WERI-Rb-1 (cell line): ENCODE measurements at places on chromosomes 1 and 21.

DNA sequence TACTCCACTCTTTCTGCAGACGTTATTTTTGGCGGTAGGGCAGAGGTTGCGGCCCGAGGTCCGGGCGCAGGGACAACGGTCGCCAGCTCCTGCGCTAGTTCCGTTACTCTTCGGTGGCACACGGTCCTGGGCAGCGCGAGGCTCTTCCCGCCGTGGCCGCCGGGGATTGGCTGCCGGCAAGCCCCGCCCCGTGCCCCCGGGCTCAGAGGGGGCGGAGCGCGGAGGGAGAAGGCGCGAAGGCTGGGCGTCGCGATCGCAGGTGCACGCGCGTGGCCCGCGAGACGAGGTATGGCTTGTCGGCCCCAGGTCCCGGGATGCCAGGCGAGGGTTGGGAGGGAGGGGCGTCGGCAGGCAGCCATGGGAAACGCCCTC, 518 bp upstream of the SHE start:
- no peak for DNase-seq

- no peak for DNase-seq
Observed at GRCh38 chr1:8457760-8458381, 140.0 kb downstream of the SLC45A1 start.

DNA sequence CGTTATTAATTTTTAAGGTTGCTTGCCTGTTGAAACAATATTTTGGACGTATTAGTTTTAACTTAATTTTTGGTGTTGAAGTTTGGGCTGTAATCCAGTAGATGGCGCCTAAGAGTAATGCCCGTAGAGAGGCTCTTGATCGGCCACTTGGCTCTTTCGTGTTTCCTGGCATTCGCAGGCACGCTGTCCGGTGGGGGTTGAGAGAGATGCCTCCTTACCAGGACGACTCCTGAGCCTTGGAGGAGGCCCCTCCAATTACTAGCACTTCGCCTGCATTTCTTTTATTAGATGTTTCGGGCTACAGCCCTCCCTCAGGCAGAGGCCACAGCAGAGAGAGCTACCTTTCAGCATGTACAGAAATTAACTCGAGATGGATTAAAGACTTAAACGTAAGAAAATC, 12.0 kb downstream of the OR2M4 start:
- peak; percentile 27 for DNase-seq

DNA sequence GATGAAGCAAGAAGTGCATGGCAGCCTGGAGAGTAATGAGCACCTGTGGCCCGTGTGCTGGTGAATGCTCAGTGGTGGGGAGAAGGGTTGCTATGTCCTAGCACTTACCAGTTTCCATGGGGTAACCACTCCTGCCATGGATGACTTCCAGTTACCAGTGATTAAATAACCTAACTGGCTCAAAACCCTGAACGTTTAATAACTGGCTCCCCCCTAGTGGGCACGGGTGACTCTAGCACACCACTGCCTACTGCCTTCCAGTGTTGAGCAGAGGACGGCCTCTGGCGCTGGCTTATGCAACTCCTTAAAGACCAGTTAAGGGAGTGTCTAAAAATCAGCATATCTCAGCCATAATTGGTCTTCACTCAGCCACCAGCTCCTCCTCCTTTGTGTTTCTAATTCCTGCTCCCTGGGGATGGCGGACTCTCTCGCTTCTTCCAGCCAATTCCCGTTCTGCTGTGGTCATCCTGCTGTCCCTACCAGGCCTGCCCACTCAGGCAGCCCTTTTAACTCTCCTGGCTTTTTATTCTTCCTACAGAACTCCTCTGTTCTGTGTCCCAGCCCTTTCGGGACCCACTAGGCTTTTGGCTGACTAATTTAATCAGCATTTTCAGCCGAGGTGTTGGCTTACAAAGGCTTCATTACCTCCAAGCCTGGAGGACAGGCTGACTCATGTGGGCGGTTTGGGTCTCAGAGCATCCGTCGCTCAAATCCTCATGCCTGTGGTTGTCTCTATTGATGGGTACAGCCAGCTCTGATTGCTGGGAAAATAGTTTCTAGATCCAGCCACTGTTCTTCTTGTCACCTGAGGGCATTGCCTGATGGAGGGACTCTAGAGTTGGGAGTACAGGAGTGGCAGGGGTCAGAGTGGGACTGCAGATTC, 332.4 kb downstream of the CAMTA1 start:
- DNase-seq, result no peak

DNA sequence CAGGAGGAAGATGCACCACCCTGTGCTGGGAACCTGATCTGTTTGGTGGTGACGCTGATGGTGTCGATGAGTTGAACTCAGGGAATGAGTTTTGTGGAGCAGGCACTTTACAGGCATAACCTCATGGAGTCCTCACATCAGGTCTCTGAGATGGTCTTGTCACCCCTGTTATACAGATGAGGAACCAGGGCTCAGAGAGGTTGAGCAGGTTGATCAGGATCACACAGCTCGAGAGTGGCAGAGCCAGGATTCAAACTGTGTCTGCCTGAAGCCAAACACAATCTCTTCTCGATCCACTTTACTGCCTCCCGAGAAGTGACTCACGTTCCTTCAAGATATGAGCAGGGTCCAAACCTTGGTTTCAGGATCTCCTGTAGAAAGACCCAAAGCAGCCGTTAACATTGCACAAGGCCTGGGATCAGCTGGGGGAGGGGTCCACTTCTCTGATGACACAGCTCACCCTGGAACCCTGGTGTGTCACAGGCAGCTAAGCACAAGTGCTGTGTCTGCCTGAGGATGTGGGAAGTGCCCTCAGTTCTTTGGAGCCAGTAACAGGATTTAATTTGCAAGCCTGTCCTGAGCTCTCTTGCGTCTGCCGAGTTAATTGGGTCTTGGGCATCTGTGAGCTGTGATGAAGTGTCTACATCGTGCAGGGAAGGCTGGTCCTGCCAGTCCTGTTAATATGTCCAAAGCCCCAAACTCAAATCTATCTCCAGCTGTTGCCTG, 65.4 kb upstream of the STUM start:
- peak; percentile 42 for DNase-seq

- DNase-seq, result no peak
Observed at GRCh38 chr1:51482881-51483280, 36.2 kb downstream of the EPS15 start.

DNA sequence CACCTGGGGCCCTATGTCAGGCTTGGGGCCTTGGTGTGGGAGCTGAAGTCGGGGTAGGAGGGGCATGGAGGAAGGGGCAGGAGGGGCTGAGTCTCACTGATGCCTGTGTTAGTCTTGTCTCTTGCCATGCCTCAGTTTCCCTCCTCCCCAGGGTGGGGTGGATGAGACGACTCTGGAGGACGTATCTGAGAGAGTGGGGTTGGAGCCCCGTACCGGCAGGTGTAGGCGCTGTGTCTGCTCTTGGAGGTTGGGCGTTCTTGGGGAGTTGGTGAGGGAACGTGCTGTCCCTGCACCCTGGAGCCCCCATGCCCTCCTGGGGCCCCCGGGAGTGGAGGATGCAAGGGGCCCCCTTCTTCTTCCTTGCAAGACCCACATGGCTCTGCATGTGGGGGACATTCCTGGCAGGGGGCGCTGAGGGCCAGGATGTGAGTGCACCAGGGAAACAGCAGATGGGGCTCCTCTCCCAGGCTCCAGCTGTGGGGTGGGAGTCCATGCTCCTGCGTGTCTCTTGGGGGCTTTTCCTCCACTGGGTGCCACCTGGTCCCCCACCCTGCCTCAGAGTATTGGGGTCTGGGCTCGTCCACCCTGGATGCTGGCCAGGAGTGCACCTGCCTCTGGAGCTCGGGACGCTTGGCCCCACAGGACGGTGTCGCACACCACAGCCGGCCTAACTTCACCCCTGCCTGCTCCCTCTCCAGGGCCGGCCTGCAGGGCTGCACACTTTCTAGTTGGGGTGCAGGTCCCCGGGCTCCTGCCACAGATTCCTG, 1.4 kb upstream of the TNFRSF14 start:
- DNase-seq, result peak; percentile 55

DNA sequence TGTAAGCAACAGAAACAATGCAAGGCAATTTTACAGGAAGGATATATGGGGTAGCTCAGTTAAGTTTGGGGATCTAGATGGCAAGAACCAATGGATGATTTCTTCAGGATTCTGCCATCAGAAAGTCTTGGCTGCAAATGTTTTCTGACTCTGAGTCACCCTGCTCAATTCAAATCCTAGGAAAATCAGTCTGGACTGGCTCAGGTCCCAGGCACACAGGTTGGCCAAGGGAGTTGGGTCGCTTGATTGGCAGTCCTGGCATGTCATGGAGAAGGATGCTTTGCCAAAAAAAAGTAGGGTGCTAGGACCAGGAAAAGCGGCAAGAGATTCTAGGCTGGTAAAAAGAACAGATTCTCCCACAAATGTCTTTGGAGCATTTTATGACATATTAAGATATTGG, 28.9 kb upstream of the S1PR1 start:
- DNase-seq, result no peak

DNA sequence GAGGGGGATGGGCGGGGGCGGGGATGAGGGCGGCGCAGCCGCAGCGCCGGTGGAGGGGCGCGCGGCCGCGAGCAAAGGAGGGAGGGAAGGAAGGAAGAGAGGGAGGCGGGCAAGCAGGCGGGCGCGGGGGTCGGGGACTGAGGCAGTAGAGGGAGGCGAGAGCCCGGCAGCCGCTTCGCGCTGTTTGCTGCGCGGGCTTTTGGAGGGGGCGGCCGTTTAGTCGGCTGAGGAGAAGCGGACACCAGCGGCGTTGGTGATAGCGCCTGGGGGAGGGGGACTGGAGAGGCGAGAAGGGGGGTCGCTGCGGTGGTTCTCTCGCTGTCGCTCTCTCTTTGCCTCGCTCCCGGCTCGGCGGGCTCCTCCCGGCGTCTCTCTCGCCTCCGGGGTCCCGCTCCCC, at the start of gene HS2ST1:
Gene HS2ST1 (plus strand): TSS at position 35 of the 397 bp plus-strand sequence.
- no peak for DNase-seq

DNA sequence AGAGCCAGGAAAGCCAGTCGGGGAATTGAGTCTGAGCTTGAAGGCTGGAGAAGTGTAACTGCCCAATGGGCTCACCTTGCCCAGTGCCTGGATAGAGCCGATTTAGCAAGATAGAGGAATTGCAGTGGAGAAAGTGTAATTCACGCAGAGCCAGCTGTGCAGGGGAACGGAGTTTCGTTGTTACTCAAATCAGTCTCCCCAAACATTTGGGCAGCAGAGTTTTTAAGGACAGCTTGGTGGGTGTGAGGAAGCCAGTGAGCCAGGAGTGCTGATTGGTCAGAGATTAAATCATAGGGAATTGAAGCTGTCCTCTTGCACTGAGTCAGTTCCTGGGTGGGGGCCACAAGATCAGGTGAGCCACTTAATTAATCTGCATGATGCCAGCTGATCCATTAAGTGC, 28.4 kb upstream of the NLRP3 start:
- peak; percentile 21 for DNase-seq

DNA sequence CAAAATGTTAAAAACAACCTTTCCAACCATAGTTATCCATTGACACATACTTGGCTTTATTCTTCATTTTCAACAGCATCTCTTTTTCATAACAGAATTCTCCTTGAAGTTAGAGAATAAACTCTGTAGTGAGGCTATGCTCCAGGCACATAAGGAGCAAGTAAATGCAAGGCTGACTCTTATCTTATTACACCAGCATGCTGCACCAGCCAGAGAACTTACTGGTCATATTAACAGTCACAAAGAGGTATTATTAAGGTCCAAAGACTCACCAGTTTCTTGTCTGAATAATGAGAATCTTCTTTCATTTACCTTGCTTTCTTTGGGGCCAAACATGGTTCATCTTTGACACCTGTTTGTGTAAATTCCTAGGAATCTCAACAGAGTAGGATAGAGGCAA, 71.3 kb upstream of the IVNS1ABP start:
- DNase-seq, result no peak

DNA sequence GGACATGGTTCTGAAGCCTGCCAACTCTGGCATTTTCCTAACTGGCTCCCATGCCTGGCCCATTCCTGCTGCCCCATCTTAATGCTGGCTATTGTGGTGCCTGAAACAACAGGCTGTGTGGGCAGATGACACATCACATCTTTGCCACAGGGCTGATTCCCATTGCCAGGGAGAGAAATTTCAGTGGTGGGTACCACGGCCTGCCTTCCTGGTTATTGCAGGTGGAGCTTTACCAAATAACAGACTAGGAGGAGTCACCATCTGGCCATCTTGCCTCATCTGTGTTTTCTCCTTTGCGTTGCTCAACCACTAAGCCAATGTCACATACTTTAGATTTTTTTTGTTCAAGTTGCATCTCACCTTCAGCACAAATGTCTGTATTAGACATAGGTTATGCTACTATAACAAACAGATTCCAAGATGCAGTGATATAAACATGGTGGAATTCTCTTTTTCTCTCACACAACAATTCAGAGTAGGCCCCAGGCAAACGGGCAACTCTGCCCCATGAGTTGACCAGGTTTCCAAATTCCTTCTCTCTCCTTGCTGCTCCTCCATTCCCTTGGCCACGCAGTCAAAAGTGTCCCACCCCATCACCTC, 14.1 kb downstream of the CDA start:
- DNase-seq, result no peak

DNA sequence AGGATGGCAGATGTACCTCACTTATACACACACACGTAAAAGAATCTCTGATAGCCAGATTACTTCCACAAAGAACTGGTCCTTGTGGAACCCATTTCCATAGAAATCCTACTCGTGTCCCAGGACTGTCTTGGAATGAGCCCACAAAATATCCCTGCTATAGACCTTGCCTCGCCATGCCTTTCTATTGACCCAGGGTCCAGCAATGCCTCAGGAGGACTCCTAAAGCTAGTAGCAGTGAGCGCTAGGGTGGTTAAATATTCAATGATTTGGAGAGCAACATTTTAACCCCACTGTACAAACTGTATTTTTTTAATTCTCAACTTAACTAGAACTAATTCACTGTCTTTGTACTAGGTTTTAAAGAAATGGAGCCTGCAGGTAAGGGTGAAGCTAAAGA, 26.9 kb downstream of the OR10J5 start:
- DNase-seq, result no peak

DNA sequence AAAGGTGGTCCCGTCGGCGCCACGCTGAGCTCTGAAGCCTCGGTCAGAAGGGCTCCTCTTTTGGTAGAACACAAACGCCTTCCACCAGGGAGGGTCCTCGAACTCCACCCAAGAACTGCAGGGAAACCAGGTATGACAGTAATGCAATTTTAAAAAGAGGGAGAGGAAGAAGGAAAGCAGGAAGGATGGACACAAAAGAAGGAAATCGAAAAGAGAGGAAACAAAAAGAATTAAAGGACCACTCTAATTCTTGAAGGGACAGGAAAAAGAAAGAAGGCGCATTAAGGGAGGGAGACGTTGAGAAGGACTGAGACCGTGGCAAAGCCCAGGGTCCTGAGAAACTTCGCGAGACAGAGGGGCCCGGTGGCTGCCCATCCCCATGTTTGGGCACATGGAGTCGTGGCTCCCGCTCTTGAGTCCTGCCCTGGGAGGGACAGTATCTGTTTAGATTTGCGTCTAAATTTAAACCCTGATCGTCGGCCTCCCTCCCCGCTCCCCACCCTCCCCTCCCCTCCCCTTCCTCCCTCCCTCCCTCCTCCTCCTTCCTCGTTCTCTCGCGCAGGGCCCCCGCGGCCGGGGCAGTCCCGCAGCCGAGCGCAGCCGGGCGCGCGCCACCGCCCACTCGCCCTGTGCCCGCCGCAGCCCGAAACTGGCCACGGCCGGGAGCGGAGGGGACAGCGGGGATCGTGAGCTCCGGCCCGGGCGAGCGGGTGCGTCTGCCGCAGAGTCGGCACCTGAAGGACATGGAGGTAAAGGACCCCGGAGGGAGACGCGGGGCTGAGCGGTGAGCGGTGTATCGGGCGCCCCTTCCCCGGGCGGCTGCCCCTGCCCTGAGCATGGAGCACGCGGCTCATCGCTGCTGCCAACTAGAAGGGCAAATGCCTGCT, at the start of gene RCSD1:
Gene RCSD1 (plus strand): TSS at position 552 of the 887 bp plus-strand sequence. CDS start 192 bp downstream, at position 744.
- DNase-seq, result no peak

GRCh38 chr1:71706029-71706671, 576.2 kb downstream of the NEGR1 start:
- no peak for DNase-seq

GRCh38 chr1:246518456-246519205, 11.6 kb upstream of the SMYD3 start:
- no peak for DNase-seq

- no peak for DNase-seq
Observed at GRCh38 chr1:86788300-86789206, 84.2 kb downstream of the SH3GLB1 start.
